ENCODE measurements at places on chromosomes 6 and 20. TPM values are rescaled to one million over a fixed set of nuclear protein-coding genes. Genes with fewer than 3 reads are reported as not detected.
A peak's percentile ranks its signal among the peaks of the same experiment; 100 is the strongest.

DNA sequence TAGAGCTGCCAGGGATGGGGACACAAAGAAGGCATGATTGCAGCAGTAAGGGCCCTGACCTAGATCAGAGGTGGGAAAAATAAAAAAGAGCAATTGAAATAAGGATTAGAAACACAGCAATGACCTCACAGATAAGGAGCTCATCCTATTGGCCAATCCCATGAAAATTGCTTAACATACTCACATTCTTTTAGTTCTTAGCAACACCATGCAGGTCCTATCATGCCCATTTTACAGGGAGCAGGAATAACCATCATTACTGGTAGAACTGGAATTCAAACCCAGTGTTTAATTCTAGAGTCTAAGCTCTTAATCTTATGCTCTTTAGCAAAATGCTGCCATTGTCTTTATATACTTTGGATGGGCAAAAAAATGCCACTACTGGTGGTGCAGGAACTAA lies 267.7 kb downstream of the RNF144B start:
- no peak for DNase-seq

Gene TRIM40
- total RNA-seq: not detected

- no peak for DNase-seq
Measured at GRCh38 chr6:13026557-13026956, 301.8 kb downstream of the TBC1D7 start.

- DNase-seq: peak; percentile 19
Measured at GRCh38 chr6:8392569-8392968, 42.8 kb downstream of the SLC35B3 start.

GRCh38 chr6:127794405-127794804 lies 106.5 kb downstream of the THEMIS start:
- no peak for DNase-seq

- DNase-seq: no peak
Measured at GRCh38 chr6:170140129-170140528, 150.7 kb downstream of the DLL1 start.

GRCh38 chr6:5083307-5083583 lies 1.9 kb upstream of the PPP1R3G start:
- no peak for DNase-seq

DNA sequence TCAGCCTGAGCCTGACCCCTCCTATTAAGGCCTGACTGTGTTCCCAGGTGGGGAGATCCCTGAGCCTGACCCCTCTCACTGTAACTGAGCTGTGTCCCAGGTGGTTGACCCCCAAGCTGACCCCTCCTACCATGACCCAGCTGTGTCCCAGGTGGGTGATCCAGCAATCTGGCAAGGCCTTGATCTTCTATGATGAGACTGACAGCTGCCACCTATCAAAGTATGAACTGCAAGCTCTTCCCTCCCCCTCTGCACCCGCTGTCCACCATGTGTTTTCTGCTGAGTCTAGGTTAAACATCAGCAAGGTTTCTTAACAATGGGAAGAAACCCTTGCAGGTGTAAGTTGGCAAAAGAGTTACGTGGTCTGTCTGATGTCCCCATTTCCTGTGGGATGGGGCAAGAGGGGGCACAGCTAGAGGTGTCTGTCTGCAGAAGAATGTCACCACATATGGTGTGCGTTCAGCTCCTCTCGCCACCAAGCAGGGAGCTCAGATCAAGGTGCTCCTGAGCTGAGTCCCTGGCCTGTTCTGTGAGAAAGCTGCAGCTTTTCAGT lies 5.9 kb downstream of the PXDC1 start:
- no peak for DNase-seq

DNA sequence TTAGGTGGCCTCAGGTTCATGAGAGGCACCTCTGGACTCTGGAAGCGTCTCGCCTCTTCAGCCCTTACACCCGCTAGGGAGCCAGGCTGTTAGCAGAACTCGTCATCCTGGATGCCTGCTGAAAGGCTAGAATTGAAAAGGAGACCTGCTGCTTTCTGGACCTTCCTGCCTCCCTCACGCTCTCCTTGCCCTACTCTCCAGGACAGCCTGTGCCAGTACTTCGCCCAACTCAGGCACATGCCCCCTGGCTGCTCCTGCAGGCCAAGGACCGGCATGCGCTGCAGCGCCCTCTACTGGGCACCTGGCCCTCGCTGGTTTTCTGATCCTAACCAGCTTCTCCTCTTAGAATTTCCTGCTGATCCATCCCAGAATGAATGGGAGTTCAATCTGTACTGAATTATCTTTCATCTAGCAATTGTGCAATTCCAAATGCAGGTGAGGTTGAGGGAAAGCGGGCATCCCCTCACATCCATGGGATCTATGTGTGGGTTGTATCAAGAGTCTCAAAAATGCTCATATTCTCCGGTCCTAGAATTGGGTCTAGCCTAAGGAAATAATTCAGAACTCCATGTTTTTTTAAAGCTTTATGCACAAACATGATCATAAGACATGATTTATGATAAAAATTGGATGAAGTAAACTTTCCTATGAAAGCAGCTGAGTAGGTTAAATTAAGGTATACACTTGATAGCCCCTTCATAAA lies 78.0 kb downstream of the PTPN1 start:
- peak; percentile 64 for DNase-seq

DNA sequence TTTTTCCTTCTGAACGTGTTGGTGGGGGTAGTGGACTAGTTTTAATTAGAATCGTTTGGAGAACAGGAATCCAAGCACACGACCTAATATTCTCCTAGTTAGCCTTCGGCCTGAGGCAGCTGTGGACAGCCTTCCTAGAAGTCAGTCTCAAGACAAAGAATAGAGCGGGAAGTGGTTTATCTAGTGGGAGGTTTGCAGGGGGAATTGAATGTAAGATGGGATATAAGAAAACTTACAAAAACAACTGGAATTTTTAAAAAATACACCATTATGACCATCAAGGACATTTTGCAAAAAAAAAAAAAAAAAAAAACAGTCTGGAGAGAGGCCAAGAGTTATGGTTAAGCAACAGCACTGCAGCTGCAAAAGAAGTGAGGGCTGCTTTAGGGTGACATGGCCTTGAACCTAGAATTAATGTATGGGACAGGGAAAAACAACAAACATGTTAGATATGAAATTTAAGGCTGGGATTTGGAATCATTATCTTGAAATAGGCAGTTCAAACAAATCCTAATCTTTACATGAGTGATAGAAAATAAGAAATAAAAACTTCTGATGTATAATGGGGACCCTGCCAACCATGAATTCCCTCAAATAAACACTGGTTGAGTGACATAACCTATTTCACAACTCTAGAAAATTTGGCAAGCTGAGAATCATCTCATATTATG lies 40.2 kb downstream of the PLAGL1 start:
- DNase-seq: no peak

Gene OR2B6
- total RNA-seq: not detected

Gene PABPC1L
- 1.4 TPM for total RNA-seq

Gene QKI
- total RNA-seq: 59.4 TPM

Data from H4 (cell line).